ENCODE measurements at places on chromosomes 16 and 17.

DNA sequence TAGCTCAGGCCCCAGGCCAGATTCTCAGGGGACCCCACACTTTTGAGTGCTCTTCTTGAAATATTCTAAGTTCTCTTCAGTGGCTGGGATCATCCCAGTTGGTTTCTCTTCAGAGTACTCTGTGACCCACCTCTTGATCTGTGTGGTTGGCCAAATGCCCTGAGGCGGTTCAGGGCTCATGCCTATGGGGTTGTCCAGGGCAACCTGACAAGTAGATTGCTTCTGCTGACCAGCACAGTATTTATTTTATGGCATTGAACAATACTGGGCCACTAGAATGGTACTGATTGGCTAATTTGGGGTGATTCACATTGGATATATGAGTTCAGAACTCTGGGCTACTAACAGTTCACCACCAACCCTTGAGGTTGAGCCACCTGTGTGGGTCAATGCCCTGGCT is 7.4 kb upstream of the GOSR2 start:
- DNase-seq, result no peak

GRCh38 chr17:45851464-45851863 is 6.8 kb downstream of the SPPL2C start:
- DNase-seq, result no peak

DNA sequence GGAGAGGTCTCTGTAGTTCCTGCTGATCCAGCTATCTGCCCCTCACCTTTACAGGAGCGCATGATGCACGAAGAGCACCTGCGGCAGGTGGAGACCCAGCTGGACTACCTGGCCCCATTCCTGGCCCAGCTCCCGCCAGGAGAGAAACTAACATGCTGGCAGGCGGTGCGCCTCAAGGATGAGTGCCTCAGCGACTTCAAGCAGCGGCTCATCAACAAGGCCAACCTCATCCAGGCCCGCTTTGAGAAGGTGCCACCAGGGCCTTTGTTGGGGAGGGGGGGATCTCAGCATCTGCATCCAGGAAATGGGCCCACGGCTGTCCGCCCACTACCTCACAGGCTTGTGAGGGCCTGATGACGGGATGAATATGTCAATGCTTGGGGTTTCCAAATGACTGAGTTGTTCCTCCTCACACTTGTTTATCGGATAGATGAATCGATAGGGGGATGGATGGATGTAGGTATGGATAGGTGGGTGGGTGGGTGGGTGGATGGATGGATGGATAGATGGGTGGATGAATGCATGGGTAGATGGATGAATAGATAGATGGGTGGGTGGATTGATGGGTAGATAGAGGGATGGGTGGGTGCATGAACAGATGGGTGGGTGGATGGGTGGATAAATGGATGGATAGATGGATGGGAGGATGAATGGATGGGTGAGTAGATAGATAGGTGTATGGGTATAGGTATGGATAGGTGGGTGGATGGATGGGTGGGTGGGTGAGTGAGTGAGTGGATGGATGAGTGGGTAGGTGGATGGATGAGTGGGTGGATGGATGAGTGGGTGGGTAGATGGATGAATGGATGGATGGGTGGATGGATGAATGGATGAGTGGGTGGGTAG is 7.0 kb upstream of the KATNB1 start:
- DNase-seq, result no peak

DNA sequence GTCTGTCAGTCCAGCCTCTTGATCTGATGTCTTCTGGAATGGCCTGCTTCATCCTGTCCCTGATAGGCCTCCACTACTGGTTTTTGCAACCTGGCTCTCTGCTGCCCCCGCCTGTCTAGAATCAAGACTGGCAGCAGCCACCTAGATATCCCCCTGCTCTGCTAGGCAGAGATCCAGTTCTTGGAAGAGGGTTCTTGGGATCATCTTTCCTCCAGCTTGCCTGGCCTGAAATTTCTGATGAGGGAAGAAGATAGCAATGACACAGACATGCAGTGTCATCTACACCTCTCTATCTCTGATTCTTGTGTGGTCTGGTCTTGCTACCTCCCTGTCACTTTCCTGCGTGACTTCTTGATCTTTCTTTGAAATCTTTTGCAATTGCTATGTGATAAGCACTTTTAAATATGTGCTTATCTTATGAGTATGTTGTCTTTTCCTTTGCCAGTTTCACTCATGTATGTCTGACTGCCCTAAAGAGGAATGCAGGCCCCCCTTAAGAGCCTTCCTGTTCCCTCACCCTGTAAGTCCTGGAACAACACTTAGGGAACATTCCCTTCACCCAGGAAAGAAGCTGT is 20.3 kb upstream of the NFATC3 start:
- DNase-seq, result peak; percentile 40

DNA sequence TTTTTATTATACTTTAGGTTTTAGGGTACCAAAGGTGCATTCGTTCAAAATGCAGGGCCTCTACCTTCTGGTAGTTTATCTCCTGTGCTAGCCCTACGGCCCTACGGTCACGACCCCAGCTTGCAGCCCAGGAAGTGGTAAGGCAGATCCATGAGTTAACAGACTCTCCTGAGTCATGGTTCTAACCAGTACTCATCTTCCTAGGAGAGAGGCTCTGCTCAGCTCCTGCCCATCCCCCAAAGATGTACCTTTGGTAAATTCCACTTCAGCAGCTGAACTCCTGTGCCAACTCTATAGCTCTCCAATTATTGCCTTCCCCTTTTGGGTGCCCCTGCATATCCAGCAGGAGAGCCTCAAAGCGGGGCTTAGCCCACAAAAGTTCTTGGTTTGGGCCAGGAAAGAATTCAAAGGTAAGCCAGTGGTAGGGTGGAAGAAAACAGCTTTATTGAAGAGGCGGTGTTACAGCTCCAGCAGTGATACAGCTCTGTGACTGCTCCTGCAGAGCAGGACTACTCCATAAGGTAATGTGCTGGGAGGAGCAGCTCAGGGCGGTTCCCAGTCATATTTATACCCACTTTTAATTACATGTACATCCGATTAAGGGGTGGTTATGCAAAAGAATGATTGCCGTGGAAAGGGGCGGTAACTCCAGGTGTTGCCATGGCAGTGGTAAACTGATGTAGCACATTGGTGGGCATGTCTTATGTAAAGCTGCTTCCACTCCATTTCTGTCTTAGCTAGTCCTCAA is 241.4 kb downstream of the PMP22 start:
- no peak for DNase-seq

DNA sequence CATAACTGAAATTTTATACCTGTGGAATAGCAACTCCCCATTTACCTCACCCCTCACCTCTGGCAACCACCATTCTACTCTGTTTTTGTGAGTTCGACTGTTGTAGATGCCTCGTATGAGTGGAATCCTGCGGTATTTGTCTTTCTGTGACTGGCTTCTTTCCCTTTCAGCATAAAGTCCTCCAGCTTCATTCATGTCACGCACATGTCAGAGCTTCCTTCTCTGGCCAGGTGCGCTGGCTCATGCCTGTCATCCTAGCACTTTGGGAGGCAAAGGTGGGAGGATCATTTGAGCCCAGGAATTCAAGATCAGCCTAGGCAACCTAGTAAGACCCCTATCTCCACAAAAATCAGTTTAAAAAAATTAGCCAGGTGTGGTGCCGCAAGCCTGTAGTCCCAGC is 278.4 kb downstream of the PARN start:
- DNase-seq, result no peak

- DNase-seq, result no peak
Measured at GRCh38 chr17:19541445-19541844, 7.8 kb downstream of the SLC47A1 start.

DNA sequence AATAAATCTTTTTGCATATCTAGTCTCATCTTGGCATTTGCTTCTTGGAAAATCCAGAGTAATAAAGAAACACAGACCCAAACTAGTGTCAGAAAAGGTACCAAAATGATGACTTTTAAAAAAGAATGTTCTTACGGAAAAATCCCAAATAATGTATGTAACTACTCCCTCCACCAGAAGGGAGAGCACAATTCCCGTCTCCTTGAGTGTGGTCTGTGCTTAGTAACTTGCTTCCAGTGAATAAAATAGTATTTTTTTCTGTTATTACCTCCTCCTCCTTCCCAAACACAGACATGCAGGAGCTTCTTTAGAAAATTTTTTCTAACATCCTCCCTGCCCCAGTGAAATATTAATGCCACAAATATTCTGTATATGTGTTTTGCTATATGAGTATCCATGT is 358.1 kb downstream of the ZFHX3 start:
- no peak for DNase-seq

GRCh38 chr17:56478836-56479447 is 114.6 kb upstream of the NOG start:
- DNase-seq, result no peak
